AG10803 (cell line): ENCODE measurements at places on chromosomes 11 and 22.
A peak's percentile ranks its signal among the peaks of the same experiment; 100 is the strongest.

- DNase-seq = no peak
These were observed 35.4 kb downstream of the LMO1 start for GRCh38 chr11:8228231-8228630.

GRCh38 chr11:70414341-70415100 lies 16.2 kb downstream of the CTTN start:
- no peak for DNase-seq

- DNase-seq = no peak
These were observed 955.7 kb downstream of the DLG2 start for GRCh38 chr11:84671325-84671999.

- DNase-seq = no peak
These were observed 432.1 kb downstream of the DYNC2H1 start for GRCh38 chr11:103541186-103541795.

GRCh38 chr22:22463855-22464540 lies 44.5 kb downstream of the ZNF280B start:
- peak; percentile 55 for DNase-seq

GRCh38 chr11:111612224-111612623 lies 10.0 kb downstream of the SIK2 start:
- DNase-seq = peak; percentile 78

GRCh38 chr22:36304429-36304828 lies 51.5 kb downstream of the APOL1 start:
- no peak for DNase-seq

DNA sequence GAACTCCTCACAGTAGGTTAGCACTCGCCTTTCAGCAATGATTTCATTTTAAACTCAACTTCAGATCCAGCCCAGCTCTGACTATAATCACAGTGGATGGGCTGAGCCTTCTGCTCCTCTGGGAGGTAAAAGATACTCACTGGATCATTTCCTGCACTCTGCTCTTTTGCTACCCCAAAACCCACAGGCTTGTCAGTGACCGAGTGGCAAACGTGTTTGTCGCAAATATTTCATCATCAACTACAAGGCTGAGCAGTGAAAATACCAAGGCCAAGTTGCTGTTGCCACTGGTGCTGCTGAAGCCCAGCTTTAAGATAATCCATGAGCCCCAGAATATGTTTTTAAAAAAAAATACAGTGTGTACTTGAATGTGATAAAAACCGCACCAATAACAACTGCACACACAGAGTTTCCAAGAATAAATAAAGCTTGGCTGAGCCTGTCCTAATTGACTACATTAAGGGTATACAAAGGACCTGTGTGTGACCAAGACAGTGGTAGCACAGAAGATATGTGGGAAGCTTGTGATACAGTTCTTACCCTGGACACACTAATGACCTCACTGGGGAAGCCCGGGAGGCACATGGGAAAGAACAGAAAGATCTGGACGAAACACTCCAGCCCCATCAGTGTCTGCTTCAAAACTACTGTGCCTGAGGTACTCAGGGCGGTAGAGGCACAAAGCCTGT lies 41.3 kb downstream of the ABTB2 start:
- peak; percentile 40 for DNase-seq

DNA sequence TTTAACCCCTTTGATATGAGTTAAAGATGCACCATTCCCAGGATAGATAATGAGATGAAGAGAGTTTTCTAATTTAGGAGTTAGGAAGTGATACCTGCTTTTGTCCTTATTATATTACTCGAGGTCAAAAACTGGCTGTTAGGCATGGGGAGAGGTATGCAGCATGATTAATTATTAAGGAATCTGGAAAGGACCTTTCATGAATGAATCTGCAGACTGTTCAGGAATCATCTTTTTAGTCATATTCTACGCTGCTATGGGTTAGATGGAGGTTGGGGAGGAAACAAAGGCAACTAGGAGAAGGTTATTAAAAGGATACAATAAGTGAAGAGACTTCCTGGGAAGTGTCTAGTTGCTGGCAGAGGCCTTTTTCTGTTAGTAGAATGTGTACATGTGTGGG lies 492.4 kb upstream of the CCDC90B start:
- no peak for DNase-seq

- no peak for DNase-seq
These were observed 49.8 kb downstream of the MICAL2 start for GRCh38 chr11:12160231-12160630.

- DNase-seq = no peak
These were observed 972.8 kb downstream of the OPCML start for GRCh38 chr11:132559331-132560036.

DNA sequence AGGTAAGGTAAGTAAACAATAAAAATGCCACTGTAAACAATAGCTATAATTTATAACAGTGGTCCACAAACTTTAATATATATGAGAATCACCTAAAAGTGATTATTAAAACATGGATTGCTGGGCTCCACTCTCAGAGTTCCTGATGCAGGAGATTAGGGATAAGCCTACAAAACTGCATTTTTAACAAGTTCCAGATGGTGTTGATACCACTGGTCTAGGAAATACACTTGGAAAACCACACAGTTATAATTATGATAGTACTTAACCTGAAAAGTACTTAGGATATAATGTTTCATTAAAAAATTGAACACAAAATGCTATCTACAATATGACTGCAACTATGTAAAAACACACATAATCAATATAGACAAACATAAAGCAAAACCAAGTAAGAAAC lies 20.4 kb downstream of the FCHSD2 start:
- peak; percentile 30 for DNase-seq

DNA sequence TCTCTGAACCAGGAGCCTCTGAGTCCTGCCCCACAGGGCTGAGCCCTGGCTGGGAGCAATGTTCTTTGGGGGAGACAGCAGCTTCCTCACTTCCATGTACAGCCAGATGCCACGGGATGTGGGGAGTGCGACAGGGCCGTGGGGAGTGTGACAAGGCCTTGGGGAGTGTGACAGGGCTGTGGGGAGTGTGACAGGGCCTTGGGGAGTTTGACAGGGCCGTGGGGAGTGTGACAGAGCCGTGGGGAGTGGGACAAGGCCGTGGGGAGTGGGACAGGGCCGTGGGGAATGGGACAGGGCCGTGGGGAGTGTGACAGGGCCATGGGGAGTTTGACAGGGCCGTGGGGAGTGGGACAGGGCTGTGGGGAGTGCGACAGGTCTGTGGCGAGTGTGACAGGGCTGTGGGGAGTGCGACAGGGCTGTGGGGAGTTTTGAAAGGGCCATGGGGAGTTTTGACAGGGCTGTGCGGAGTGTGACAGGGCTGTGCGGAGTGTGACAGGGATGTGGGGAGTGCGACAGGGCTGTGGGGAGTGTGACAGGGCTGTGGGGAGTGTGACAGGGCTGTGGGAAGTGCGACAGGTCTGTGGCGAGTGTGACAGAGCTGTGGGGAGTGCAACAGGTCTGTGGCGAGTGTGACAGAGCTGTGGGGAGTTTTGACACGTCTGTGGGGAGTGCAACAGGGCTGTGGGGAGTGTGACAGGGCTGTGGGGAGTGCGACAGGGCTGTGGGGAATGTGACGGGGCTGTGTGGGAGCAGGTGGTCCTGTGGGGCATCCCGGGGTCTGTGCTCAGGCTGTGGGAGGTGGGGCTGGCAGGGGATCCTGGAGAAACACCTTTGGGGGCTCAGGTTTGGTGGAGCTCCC lies 6.6 kb upstream of the KRTAP5-6 start:
- no peak for DNase-seq

DNA sequence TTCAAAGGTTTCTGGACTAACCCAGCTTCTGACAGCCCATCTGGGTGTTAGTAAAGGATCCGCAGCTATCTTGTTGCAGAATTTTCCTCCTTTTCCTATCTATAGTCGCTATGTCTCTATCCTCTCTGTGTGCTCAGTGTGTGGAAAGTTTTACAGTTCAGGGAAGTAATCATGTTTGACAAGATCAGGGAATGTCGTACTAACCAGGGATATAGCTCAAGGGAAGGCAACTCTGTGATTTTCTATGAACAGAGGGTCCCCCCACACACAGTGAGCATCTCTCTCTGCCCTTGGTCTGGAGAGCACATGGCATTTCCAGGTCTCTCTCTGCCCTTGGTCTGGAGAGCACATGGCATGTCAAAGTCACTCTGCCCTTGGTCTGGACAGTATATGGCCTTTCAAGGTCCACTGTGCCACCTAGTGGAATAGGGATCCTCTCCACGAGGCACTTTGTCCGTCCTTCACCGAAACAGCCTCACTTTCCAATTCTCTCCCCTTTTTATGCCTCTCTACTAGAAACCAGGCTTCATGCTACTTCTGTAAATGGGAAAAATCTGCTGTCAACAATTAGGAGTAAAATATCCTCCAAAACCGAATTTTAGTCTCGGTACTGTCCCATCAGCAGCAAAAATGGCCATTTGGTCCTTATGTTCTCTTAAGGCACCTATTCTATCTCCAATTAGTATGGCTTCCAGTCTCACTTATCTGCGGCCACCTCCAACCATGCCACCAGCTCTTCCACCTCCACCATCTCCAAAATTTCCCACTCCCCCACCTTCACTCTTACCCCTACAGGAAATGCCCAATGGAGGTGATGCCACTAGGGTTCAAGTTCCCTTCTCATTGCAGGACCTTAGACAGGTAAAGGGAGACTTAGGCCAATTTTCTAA lies 88.7 kb downstream of the IGLL5 start:
- no peak for DNase-seq

- no peak for DNase-seq
These were observed 52.7 kb downstream of the PAK1 start for GRCh38 chr11:77421041-77421723.
